ENCODE measurements at places on chromosomes 1 and 21.

GRCh38 chr1:43455213-43455889 is 1.6 kb upstream of the HYI start:
- no peak for DNase-seq

- no peak for DNase-seq
These were observed 4.9 kb downstream of the MTHFR start for GRCh38 chr1:11800756-11801433.

GRCh38 chr21:31459457-31459856 is 115.4 kb upstream of the TIAM1 start:
- no peak for DNase-seq

GRCh38 chr1:45254490-45254889 is 48.1 kb upstream of the ZSWIM5 start:
- no peak for DNase-seq

GRCh38 chr21:41800425-41801320 is 33.8 kb upstream of the RIPK4 start:
- no peak for DNase-seq

DNA sequence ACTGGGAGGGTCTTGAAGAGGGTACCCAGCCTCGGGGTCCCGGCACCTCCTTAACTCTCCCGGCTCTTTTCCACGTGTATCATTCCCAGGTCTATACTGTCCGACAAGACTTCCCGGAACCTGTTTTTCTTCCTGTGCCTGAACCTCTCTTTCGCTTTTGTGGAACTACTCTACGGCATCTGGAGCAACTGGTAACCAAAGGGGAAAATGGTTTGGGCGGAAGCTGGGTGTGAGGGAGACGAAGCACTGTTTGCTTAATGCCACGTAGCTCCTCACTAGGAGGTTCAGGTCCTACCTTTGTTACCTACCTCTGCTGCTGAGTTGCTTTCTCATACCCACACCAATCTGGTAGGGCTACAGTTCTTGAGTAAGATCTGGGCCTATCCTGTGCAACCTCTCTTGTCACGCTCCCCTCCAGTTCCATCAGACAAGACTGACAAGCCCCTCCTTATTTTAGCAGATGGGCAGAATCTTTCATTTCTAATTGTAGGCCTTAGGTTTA is 642 bp downstream of the SLC30A7 start:
- peak; percentile 28 for DNase-seq

- DNase-seq, result no peak
These were observed 75.5 kb upstream of the MACF1 start for GRCh38 chr1:39128959-39129358.

DNA sequence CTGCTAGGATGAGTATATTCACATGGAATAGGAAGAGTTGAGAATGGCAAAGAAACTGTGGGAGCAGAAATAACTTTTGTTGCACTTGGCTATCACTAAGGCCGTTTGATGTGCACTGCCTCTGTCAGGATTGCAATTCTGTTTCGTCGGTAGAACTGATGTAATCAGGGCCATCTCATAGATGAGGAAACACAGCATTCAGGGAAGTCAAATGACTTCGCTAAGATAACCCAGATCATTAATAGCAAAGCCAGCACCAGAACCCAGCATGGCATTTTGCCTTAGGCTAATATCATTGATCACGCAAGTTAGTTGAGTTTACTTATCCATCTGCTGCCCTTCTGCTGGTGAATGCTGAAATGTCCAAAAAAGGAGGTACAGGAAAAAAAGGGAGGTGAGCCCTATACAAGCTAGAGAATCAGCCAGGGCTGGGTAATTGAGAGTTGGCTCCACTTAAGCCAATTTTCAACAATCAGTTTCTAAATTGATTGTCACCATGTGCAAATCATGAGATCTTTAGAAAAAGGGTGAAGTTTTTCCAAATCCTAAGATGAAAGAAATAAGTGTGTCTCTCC is 7.6 kb downstream of the RASSF5 start:
- DNase-seq, result no peak

- DNase-seq, result no peak
These were observed 4.4 kb downstream of the ECHDC2 start for GRCh38 chr1:52917156-52917555.

GRCh38 chr21:45966791-45967394 is 14.7 kb upstream of the COL6A1 start:
- no peak for DNase-seq

- DNase-seq, result no peak
These were observed 8.1 kb downstream of the MTF1 start for GRCh38 chr1:37851262-37851661.

GRCh38 chr1:46527474-46528296 is 23.8 kb downstream of the KNCN start:
- DNase-seq, result peak; percentile 91

DNA sequence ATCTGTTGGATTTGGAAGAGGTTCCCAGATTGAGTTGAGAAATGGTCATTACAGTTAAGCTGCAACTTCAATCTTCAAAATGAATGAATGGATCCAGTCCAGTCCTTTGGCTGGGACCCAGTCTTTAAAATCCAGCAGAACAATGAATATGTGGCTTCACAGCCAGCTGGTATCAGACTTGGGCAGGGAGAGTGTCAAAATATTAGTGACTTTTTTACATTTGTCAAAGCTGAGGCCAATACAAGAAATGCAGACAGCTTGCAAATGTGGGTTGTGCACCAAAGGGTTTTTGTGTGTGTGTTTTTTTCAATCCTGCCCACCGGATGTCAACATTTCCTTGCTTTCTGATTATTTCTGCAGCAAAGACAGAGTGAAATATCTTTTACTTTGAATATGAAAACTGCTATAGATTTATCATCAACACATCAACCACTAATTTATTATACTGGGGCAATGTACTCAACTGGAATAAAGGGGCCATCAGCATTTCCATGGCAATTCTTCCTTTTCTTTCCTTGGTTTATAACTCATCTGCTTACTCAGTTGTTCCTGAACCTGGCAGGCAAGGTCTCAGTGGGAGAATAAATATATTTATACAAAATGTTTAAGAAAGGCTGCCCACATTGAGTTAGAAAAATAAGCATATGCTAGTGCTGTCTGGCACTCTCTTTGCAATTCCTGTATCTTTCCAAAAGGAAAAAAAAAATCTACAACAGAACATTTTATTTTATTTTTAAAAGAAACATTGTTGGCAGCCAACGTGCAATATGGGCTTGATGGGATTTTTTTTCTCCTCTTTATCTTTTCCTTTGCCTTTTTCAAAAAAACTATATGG is 491.6 kb upstream of the C1orf87 start:
- no peak for DNase-seq

GRCh38 chr21:37074197-37074510 is 1.1 kb downstream of the TTC3 start:
- no peak for DNase-seq

DNA sequence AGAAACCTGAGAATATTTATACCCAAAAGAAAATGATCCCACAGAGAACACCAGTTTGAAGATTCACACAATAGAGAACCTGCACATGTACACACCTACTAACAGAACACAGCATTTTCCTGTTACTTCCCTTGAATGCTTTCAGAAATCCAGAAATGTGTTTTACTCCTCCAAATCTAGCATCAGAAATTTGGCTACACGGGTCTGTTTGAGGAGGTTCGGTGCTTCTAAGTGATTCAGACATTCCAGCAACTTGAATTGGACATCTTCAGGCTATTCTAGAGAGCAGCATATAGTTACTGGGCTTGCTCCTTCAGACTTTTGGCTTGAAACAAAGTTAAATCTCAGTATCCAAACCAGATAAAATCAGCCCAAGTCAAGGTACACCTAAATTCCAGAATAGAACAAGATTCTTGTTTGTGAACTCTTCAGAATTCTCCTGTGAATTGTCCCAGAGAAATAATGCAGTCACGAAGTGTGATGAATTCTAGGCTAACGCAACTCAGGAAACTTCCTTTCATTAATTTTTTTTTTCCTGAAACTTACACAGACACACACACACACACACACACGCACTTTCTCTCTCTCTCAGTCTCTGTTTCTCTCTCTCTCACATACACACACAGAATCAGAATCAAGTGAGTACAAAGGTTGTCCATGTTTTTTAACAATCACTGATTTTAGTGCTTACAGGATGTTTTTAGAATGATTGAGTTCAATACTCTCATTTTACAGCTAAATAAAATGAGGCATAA is 278.4 kb upstream of the SNX7 start:
- no peak for DNase-seq

GRCh38 chr1:48071513-48071912 is 74.3 kb upstream of the TRABD2B start:
- no peak for DNase-seq

- DNase-seq, result no peak
These were observed 7.3 kb downstream of the CD244 start for GRCh38 chr1:160855181-160855981.

DNA sequence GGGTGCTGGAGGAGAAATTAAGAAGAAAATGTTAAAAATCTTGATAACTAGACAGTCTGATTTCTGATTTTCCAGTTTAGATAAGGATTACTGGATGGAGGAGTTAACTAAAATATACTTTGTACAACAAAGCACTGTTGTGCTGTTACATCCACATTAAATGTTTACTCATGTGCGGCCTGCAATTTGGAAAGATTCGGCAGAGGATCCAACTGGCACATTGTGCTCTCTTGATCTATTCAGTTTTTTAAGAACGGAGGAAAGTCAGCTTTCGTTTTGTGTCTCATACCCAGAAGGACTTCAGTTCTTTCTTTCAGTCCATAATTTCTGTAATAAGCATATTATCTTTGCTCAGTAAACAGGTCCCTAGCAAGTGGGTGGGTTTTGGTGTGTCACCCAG is 52.5 kb downstream of the UCK2 start:
- no peak for DNase-seq

GRCh38 chr1:180593382-180593781 is 34.6 kb downstream of the OVAAL start:
- no peak for DNase-seq

DNA sequence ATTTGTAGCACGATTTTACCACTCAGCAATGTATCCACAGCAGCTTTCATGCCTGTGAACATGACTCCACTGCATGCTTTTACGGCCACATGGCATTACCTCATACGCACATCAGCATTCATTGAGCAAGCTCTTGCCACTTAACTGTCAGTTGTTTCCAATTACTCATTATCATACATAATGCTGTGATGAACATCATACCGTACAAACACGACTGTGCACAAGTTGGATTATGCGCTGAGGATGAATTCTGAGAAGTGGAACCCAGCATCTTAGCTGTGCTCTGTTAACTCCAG is 9.6 kb downstream of the UMODL1 start:
- DNase-seq, result no peak

- DNase-seq, result no peak
These were observed 1.1 kb downstream of the DPYD start for GRCh38 chr1:97919585-97920261.

- DNase-seq, result no peak
These were observed 45.5 kb downstream of the EPS15 start for GRCh38 chr1:51473331-51474115.

DNA sequence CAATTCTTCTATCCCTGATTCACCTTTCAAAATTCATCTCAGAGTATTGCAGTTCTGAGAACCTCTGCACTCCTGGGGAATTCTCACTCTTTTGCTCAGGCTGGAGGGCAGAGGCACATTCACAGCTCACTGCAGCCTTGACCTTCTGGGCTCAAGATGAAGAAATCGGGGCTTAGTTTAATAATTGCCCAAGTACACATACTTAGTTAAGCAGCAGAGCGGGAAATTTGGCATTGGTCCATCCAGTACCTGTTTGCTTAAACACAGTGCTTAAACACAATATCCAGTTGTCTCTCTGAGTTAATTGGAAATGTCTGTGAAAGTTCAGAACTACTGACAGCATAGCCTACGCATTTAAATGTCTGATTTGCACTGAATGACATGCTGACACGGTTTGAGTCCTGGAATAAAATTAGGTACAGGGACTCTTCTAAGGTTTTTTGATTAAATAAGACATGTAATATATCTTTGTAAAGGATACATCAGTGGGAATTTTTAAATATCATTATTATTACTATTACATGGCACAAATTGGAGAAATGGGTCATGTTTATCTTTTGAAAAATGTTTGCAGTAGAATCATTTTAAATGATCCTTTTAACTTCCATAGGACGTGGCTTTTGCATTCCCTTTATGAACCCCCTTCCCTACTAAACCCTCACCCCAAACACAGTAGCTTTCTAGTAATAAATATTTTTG is 337.4 kb downstream of the SRGAP2C start:
- no peak for DNase-seq

- no peak for DNase-seq
These were observed 108.2 kb upstream of the NRIP1 start for GRCh38 chr21:15172963-15173362.

All from stimulated activated effector memory CD8-positive, alpha-beta T cell treated with anti-CD3 and anti-CD28 coated beads, Interleukin-12 subunit alpha, Interleukin-12 subunit beta, amount 100 ng/mL, for 72 hours (primary cell).